ENCODE measurements at places on chromosomes 13 and 19.

DNA sequence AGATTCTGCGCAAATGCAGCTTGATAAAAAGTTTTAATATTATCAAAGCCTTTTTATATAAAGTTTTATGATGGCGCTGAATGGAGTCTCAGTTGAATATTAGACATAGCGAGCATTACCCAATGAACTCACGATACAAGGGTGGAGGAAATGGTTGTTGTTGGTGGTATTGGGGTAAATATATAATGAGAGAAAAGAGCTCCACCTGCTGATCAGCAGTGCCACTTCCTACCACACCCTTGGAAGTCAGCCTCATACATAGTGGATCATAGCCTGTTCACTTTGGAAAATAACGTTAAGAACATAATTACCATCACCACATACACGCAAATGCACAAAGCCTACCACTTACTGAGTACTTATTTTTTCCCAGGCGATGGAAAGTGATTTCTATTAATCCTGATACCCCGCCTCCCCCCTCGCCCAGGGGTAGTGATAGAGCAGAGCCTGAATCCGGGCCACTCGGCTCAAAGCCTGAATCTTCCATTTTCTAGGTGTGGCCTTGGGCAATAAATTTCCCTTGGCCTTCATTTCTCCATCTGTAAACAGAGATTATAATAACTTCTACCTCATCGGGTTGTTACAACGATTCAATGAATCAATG is 358.3 kb downstream of the KLF5 start:
- DNase-seq: no peak

GRCh38 chr19:6693681-6694080 is 23.7 kb upstream of the TNFSF14 start:
- DNase-seq: no peak

DNA sequence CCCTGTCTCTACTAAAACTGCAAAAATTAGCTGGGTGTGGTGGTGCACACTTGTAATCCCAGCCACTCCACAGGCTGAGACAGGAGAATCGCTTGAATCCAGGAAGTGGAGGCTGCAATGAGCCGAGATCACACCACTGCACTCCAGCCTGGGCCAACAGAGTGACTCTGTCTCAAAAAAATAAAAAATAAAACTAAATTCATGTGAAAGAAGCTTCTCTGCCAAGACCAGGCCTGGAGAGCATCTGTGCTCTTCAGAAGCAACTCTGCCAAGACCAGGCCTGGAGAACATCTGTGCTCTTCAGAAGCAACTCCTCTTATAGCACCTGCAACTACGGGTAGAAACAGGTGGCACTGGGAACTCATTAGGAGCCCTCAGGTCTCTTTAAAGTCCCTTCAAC is 37.7 kb downstream of the CRYL1 start:
- no peak for DNase-seq

DNA sequence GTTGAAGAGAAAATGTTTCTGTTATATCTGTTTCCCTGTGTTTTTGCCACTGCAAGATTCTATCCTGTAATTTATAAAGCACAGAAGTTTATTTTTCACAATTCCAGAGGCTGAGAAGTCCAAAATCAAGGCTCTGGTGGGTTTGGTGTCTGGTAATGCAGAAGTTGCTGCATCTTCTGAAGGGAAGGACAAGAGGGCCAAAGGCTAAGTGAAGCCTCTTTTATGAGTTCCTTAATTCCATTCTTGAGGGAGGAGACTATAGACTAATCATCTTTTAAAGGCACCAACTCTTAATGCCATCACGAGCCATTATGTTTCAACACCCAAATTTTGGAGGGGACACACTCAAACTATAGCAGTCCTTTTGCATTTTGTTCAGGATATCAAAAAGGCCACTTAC is 34.1 kb upstream of the WDFY2 start:
- no peak for DNase-seq

- no peak for DNase-seq
These were observed 149.3 kb downstream of the VWA8 start for GRCh38 chr13:41811588-41812021.

GRCh38 chr19:53982611-53983010 is 8.8 kb upstream of the CACNG6 start:
- DNase-seq: no peak

- no peak for DNase-seq
These were observed 17.7 kb downstream of the MAG start for GRCh38 chr19:35309481-35310279.

- DNase-seq: no peak
These were observed 229.7 kb downstream of the KCTD12 start for GRCh38 chr13:76656500-76656899.

GRCh38 chr19:4536798-4537197 is 1.8 kb upstream of the PLIN5 start:
- no peak for DNase-seq

- DNase-seq: no peak
These were observed 93.6 kb downstream of the KL start for GRCh38 chr13:33109801-33110200.

GRCh38 chr13:43126420-43126819 is 103.0 kb downstream of the DNAJC15 start:
- no peak for DNase-seq

DNA sequence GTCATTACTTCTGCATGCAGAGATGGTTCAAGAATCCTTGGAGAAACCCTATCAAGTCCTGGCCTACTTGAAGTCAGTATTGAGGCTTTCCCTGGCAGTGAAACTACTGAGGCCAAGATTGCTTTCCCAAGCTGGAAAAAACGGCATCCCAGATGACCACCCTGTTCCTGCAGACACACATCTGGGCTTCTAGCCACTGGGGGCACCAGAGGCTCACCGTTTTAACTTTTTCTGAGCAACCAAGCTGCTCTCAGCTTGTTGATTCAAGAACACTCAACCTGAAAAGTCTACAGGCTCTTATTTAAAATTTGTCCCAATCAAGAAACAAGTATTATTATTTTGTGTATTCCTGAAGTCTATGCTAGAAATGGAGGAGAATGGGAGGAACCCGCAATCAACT is 66.6 kb downstream of the SPRYD7 start:
- no peak for DNase-seq

DNA sequence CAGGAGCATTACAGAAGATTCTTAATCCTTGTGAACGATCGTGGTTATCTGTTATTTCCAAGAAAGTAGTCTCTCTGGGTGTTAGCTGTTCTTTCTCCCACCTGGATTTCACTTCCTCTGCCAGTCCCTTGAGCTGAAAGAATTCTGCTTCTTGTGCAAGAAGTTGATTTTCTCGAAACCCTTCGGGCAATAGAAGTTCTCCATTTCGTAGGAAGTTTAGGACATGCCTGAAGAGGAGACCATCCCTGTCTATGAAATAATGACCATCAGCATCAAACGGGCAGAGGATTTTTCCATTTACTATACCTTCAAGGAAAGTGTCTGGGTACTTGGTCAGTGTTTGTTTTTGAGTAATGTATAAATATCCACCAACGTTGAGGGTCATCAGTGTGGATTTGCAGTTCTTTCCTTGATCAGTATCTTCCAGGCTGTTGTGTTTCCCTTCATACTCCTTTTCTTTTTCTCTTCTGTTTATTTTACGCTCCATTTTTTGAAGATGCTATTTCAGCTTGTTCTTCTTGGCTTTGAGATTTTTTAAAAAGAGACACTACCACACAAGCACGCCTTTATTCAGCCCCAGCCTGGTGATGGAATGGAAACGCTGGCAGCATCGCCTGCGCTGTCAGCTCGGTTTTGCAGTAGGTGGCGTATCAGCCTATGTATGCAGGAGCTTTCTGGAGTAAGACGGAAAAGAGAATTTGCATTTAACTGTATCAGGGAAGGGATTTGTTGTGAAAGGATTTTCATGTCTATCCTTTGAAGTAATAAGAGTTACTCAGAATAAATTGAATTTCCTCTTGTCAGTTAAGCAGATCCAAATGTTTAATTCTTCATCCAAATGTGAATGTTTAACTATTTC is 6.5 kb downstream of the KCTD4 start:
- DNase-seq: no peak

- no peak for DNase-seq
These were observed 63.8 kb downstream of the SCEL start for GRCh38 chr13:77599351-77599750.

DNA sequence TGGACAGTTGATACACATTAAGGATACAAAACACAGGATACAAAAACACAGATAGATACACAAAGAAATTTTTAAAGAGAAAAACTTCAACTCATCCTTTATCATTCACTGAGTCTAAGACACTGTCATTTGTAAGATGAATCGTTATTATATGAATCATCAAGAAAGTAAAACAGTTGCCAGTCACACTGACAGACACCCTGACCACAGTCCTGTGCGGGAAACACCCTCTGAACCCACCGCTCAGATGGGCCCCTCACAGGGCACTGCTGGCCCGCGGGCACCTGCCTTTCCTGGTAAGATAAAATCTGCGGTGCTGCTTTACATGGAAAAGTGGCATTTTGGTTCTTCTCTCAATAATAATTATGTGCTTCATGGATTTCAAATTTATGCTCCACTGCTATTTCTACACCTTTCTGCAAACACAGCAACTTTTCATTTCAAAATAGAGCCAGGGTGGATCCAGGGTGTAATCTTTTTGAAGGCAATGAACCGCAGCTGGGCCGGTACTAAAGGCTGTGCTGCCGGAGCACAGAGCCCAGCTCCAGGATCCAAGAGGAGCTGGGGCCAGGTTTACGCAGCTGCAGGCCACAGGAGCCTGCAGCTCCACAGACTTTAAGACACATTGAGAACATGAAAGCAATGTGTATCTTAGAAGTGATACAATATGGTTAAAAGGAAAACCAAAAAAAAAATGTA is 76.8 kb downstream of the TUBGCP3 start:
- peak; percentile 26 for DNase-seq

GRCh38 chr13:75797239-75797638 is 161.1 kb downstream of the LMO7 start:
- DNase-seq: no peak

- peak; percentile 48 for DNase-seq
These were observed at the start of gene UNC13A for GRCh38 chr19:17687857-17688784. UNC13A (minus strand) TSS chr19:17688354; CDS start chr19:17688199, 155 bp downstream.
